ENCODE measurements at places on chromosomes 3 and 15. TPM values are rescaled to one million over a fixed set of nuclear protein-coding genes. Genes with fewer than 3 reads are reported as not detected.
A peak's percentile ranks its signal among the peaks of the same experiment; 100 is the strongest.

- H3K4me1 ChIP-seq, result peaks cover 9% of the 10 kb centered on the region
- H3K27me3 ChIP-seq, result no peaks in the 10 kb centered on the region
- peak; percentile 9 for DNase-seq
- H3K27ac ChIP-seq, result no peak overlapping the region
- H3K36me3 ChIP-seq, result no peaks in the 10 kb centered on the region
Measured at GRCh38 chr3:61805510-61806080, 244.2 kb downstream of the PTPRG start.

DNA sequence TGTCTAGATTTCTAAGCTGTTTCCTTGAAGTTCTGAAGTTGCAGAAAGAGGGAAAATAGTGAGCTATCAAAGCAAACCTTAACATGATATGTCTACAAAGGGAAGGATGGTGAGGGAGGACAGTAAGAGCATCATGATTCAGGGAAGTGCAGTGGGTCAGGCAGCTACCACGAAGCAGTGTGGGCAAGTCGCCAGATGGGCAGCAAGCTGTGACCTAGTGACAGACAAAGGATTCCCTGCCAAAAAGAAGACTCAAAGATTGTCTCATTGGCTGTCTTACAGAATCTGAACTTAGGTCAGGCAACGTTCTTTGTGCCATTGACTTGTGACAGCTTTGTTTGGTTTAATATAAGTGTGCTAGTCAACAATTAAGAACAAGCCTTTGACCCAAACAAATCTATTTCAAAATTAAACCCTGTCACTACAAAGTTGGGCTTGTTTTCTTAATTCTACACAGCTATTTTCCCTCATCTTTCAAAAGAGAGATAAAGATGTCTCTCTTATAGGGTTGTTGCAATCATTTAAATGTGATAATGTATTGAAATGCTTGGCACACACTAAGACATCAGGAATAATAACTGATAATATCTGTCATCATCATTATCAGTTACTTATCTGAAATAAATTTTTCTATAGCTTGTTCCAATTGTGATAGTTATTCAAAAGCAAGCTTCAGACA, 153.3 kb downstream of the ECT2 start:
- H3K4me3 ChIP-seq, result no peak overlapping the region
- no peaks in the 10 kb centered on the region for H3K4me1 ChIP-seq
- H3K36me3 ChIP-seq, result no peaks in the 10 kb centered on the region
- no peak overlapping the region for H3K27ac ChIP-seq
- peaks cover 4% of the 10 kb centered on the region for H3K27me3 ChIP-seq
- no peak for DNase-seq

The MASP1 gene
- 16.2 TPM for polyA plus RNA-seq

The CYFIP1 gene
- polyA plus RNA-seq, result 58.4 TPM

The DTWD1 gene
- polyA plus RNA-seq, result 12.6 TPM

Data from IMR-90 (cell line).